ENCODE measurements at places on chromosomes 6 and 20. TPM values are rescaled to one million over a fixed set of nuclear protein-coding genes. Genes with fewer than 3 reads are reported as not detected.

The MTHFD1L gene
- polyA plus RNA-seq: 29.8 TPM

GRCh38 chr20:62311150-62311549, 8.4 kb downstream of the ADRM1 start:
- no peak for DNase-seq

DNA sequence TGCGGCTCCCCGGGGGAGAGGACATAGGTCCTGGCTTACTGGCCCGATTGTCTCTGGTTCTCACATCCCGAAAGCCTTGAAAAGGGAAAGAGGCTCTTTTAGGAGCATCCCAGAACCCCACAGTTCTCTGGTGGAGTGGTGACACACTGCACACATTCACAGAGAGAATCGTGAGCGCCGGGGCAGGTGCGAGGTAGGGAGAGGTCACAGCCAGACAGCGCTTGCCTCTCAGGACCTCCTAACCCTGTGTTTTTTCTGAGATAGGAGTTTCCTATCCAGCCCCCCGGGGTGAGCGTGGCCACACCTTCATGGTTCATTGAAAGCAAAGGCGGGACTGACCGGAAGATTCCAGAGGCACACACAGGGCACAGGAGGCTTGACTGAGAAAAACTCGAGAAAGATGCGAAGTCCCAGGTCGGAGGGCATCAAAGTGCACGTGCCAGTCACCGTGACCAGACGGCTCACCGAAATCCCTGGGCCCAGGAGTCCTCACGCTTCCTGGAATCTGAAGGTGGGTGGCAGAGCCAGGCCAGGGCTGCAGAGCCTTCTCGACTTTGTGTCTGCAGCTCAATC, 46.5 kb upstream of the FRMD1 start:
- no peak for DNase-seq

GRCh38 chr6:18527836-18528743, 140.9 kb downstream of the RNF144B start:
- no peak for DNase-seq

- DNase-seq: no peak
Measured at GRCh38 chr20:50729901-50730764, 1.2 kb upstream of the PARD6B start.

The VSX1 gene
- polyA plus RNA-seq: not detected

DNA sequence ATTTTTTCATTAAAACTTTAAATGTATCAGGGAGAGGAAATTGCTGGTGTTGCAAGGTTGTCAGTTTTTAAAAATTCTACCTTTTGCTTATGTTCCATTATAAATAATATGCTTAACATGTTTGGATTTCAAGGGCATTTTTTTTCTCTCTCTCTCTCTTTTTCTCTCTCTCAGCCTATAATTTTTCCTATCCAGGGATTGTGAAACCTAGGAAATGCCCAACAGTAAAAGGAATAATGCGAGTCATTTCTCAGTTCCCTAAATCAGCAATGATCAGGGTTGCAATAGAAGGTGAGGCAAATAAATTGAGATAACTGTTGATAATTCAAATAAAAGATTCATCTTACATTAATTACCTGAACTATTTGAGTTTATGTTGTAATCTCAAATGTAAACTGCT, 53.2 kb upstream of the IFNGR1 start:
- DNase-seq: no peak

The PAK5 gene
- polyA plus RNA-seq: 0.22 TPM
